Endothelial cell of coronary artery (primary cell): ENCODE measurements at places on chromosomes 7 and 10. TPM values are rescaled to one million over a fixed set of nuclear protein-coding genes. Genes with fewer than 3 reads are reported as not detected.

The CHST3 gene
- total RNA-seq, result 10.0 and 16.8 TPM in 2 replicates

The CFAP46 gene
- total RNA-seq, result 1.1 and 2.3 TPM in 2 replicates

The ELMO1 gene
- total RNA-seq, result 38.6 and 45.1 TPM in 2 replicates

The GRM8 gene
- 0.09 TPM in 1 of 2 replicates, not detected in the other for total RNA-seq

The SPDYE1 gene
- total RNA-seq, result not detected in 2 replicates

The PAPOLB gene
- total RNA-seq, result under 0.01 and 0.09 TPM in 2 replicates

The PDGFA gene
- total RNA-seq, result 76.9 and 90.8 TPM in 2 replicates

The CDNF gene
- total RNA-seq, result 0.36 and 0.47 TPM in 2 replicates

The DNAJC1 gene
- total RNA-seq, result 29.5 and 41.6 TPM in 2 replicates

The CPA2 gene
- total RNA-seq, result not detected in 2 replicates
